ENCODE measurements at places on chromosomes 2 and 18.

GRCh38 chr2:111903930-111904439, 5.6 kb downstream of the MERTK start:
- DNase-seq = no peak

DNA sequence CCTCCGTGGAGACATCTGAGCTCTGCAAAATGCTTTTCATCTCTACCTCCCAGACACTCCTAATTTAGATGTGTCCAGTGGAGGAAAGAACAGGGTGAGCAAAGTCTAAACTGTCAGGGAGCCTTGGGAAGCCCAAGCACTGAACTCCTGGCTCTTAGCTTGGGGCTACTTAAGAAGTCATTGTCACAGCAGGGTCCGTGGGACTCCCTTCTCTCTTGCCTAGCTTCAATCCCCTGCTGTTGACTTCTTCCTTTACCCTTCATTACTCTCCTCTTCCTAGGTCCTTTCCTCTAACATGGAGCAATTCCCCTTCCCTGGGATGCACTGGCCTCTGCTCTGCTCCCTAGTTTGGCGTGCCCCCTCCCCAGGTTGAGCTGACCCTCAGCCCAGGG, 3.4 kb downstream of the OSR1 start:
- DNase-seq = no peak

GRCh38 chr18:50073319-50073718, 121.6 kb downstream of the MYO5B start:
- DNase-seq = no peak

DNA sequence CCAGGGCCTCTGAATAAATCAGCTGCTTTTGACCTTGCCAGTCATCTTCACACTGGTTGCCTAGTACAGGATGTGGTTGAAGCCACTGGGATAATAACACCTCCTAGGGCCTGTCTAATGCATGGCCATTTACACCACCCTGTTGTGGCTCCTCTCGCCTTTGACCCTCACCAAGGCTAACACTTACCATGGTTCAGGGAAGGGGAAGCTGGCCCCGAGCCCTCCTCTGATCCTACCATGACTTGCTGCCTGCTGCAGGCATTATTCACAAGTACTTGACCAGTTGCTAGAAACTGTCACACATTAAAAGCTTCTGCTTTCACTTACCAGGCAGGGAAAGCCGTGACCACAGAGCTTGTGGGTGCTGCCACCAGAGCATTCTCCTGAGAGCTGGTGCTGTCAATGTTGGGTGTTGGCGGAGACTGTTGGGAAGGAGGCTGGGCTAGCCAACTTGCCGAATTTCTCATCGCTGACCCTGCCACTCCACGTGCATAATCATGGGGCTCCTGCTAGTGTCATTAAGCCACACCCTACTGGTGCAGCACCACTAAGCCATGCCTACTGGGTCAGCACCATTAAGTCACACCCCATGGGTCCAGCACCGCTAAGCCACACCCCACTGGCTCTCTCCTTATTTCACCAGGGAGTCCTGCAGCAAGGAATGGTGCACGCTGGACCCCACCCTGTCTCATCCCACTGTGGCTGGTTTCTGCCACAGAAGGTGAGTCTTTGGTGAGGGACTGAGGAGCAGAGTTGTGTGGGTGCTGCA, 47.0 kb upstream of the TTC39C start:
- DNase-seq = no peak

DNA sequence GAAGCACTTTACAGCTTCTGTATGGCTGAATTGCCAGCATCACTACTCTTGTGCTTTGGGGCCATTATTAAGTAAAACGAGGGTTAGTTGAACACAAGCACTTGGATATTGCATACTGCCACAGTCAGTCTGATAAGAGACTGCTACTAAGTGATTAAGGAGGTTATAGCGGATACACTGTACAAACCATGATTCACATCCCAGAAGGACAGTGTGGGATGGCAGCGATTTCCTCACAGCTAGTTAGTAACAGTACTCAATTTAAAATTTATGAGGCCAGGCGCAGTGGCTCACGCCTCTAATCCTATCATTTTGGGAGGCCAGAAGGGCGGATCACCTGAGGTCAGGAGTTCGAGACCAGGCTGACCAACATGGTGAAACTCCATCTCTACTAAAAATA, 2.6 kb upstream of the BMPR2 start:
- DNase-seq = no peak

DNA sequence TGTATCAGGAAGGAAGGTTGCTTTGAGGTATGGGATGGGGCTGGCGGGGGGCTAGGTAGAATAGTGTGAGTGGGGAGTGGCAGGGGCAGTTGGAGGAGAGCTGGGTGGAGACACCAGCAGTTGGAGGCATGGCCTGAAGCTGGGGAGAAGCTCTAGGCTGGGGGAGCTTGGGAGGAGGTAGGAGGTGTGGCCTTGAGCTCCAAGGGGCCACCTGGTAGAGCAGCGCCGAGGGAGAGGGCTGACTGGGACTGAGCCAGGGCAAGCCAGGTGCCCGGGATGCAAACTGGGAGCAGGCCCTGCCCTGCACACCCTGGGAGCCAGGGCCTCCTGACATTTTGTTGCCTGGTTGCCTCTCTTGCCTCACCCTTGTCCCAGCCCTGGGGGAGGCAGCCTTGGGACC, 33.1 kb upstream of the PDIA6 start:
- DNase-seq = no peak

GRCh38 chr2:82795446-82795845, 1663.6 kb downstream of the SUCLG1 start:
- no peak for DNase-seq

DNA sequence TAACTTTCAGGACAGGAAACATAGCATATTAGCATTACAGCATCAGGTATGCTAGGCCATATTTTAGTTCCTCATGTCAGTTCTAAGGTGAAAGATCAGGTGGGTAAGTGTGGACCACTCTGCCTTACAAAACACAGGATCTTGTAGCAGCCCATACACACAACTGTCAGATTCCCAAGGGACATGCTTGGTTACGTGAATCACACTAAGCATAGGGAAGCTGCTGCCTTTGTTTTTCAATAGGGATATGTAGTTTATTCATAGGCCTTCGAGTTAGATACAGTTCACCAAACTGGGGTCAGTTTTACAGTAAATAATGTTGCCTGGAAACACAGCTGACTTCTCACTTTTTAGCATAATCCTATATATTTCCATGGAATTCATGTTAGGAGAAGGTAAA, 116.1 kb upstream of the OTX1 start:
- no peak for DNase-seq

DNA sequence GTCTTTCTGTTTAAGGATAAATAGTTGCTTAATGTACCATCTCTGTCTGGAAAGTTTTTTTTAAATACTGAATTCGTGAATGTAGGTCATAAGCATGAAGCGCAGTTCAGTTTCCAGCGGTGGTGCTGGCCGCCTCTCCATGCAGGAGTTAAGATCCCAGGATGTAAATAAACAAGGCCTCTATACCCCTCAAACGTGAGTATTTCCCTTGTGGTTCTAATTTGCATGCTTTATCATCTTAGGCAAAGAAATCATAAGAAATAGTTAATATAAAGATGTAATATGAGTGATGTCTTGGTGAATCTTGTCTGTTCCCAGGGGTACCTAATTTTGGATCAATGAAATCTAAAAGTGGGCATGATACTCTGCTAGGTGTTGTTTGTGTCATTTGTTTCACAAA, 1.5 kb downstream of the NDC80 start:
- no peak for DNase-seq

GRCh38 chr2:120952318-120952717, 216.7 kb downstream of the GLI2 start:
- DNase-seq = no peak

- DNase-seq = no peak
These were observed 166.1 kb upstream of the OTX1 start for GRCh38 chr2:62884514-62884913.

- DNase-seq = no peak
These were observed 763.7 kb upstream of the CRIM1 start for GRCh38 chr2:35591886-35592285.
